ENCODE measurements at places on chromosomes 13 and 19.

DNA sequence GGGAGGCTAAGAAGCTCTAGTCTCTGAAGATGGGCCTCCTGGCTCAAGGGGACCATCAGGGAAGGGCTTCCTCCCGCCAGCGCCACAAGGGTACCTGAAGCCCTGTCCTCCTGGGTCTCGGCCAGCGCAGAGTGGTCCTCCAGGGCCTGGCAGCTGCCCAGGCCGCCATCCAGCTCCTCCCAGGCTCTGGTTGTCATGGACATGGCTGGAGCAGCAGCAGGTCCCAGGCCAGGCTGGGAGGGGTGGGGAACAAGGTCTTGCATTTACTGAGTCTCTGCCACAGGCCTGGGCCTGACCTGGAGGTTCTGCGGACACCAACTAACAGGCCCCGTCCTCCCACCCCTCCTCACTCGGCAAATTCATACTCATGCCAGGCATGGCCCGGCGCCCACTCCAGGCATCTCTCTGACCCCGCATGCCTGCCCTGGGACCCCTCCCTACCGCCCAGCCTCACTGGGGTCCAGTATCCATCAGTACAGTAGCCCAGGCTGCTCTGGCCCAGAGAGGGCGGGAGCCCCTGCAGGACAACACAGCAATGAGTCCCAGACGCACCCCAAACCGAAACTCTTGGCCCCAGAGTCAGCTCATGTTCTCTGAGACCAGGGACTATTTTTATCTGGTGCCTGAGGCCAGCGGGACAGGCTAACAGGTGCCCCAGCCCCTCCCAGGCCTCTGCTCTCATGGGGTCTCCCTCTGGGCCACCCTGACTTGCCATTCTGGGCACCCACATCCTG lies 938 bp downstream of the JSRP1 start:
- DNase-seq: no peak

DNA sequence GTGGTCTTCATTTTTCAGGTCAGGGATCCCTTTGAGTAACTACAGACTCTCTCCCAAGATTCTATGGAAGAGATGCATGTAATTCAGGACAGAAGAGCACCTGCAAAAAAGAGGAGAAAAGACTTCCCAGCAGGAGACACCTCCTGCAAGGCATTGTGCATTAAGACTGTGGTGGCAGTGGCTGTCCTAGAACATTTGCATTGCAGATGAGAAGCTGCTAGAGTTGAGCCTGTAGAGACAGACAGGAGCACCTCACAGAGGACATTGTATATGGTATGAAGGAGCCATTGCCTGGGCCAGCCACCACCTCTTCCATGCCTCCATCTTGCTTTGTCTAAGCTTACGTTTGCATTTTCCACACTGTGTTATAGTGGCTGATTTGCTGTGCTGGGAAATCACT lies 11.2 kb upstream of the MYO16 start:
- no peak for DNase-seq

GRCh38 chr13:72852207-72852606 lies 70.3 kb downstream of the PIBF1 start:
- no peak for DNase-seq

DNA sequence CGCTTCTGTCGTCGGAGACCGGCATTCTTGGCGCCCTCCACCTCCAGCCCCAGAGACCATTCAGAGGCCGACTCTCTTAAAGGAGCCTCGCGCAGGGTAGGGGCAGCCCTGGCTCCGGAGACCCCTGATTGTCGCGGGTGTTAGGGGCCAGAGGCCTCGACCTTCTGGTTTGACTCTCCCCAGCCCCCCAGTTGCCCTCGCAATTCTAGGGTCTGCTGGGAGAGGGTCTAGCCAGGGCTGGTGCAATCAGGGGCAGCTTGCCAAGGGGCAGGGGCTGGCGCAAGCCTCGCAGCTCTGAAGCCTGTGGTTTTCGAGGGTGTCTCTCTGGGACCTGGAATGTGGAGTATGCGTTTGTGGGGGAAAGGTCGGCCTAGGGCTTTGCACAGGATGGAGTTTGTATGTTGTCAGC lies 1.6 kb upstream of the SLC7A10 start:
- DNase-seq: no peak

GRCh38 chr13:76993021-76993420 lies 1.1 kb downstream of the CLN5 start:
- DNase-seq: no peak

DNA sequence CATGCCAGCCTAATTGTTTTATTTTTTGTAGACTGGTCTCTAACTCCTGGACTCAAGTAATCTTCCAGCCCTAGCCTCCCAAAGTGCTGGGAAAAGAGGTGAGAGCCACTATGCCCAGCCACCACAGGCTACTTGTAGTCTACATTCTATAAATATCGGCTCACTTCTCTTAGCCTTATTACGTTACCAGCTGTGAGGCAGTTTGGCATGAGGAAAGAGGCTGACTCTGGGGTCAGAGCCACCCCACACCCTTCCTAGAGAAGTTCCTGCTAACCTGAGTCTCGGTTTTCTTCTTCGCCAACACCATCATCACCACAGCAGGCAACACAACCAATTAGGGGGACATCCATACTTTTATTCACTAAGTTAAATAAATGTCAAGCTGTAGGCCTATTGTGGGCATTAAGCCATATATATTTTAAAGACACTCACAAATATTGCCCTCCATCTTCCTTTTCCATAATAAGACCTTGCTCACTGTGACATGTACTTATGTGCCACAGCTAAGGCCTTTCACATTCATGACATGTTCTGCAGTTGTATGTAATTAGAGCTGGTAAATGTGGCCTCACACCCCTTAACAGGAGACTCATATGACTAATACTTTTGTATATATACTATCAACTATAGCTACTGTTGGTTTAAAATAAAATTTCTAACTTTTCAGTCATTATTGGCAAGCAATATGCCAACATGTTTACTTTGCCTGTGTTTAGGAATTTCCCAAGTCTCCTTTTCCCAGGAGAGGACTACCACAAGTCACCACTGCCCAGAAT lies 5.7 kb downstream of the SLC25A30 start:
- DNase-seq: no peak

DNA sequence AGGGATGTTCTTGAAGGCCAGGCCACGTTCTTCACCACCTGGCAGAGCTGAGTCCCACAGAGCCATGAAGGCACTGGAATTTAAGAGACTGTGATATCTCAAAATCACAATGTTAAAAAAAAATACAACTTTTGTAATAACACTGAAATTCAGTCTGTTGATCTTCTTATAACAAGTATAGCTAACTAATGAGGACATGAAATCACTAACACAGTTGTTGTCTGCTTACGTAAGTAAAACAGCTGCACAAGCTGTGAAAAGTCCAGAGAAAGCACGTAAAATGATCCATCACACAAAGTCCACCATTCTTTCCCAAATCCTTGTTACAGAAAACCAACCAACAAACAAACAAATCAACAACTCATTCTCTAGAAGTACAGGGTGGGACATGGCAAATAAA lies 32.9 kb downstream of the FLT3 start:
- no peak for DNase-seq

DNA sequence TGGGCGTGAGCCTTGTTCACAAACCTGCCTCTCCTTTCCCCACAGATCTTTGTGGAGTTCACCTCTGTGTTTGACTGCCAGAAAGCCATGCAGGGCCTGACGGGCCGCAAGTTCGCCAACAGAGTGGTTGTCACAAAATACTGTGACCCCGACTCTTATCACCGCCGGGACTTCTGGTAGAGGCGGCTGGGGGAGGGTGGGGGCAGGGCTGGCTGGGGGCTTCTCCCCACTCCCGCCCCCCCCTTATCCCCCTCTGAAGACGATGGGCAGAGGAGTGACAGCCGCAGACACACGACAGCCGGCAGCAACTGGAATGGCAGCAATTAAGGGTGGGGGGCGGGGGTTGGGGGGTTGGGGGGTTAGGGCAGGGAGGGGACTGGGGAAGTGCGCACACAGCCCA lies 1.1 kb upstream of the EPN1 start:
- no peak for DNase-seq

- DNase-seq: no peak
Observed at GRCh38 chr13:47289567-47289966, 392.7 kb upstream of the HTR2A start.

- DNase-seq: no peak
Observed at GRCh38 chr13:77784515-77784914, 87.0 kb downstream of the SLAIN1 start.

- DNase-seq: peak; percentile 89
Observed at GRCh38 chr13:44368062-44368591, 5.5 kb upstream of the SERP2 start.

GRCh38 chr13:75445717-75446499 lies 36.1 kb downstream of the TBC1D4 start:
- peak; percentile 44 for DNase-seq

DNA sequence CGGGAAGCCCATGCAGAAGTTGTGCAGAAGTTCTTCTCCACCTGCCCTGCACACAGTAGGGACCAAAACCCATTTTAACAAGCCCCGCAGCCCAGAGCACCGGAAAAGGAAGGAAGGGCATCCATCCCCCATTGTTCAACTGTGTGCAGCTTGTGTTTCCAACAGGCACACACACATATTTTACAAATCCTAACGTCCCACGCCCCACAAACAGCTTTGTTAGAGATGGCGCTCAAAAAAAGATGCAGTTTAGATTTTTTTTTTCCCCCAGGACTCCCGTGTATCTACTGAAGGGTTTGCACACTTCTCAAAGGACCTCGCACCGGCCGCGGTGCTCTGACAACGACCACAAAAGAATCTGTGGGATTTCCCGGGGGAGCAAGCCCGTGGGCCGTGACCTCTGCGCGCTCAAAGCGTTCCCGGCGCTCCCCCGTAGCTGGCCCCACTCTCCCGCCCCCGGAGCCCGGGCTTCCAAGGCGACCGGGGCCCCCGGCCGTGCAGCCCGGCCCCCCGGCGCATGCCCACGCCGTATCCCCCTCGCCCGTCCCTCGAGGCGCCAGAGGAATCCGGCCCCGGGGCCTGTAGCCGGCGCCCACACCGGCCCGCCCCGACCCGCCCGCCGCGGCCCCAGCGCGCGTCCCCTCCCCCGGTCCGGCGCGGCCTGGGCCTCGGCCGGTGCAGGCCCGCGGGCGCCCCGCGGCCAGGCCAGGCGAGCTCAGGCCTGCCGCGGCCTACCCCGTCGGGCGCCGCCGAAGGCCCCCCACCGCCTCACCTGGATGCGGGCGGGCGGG lies 523 bp downstream of the ELAVL1 start:
- DNase-seq: no peak

- no peak for DNase-seq
Observed at GRCh38 chr13:106357198-106357597, 178.3 kb downstream of the EFNB2 start.

DNA sequence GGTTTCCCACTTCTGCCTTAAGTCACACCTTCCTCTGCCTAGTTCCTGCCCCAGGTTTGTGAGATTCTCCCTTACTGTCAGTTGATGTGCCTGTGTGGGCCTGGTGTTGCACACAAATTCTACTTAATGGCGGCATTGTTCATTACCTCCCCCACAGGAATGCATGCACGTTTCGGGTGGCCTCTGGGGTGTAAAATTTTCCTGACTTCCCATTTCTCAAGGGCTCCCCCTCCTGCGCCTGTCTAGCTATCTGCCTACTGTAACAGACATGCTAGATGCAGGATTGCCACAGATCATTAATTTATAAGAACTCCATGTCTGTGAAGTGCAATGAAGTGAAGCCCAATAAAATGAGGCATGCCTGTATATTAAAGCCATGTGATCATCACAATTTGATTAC lies 1466.3 kb downstream of the PCDH9 start:
- no peak for DNase-seq

GRCh38 chr19:7636691-7637373 lies at the start of gene STXBP2:
TSS of gene STXBP2 (plus strand) at chr19:7637110. CDS start at chr19:7637150, 40 bp downstream.
- DNase-seq: peak; percentile 54

- DNase-seq: no peak
Observed at GRCh38 chr13:40077396-40078027, 422.1 kb downstream of the COG6 start.

DNA sequence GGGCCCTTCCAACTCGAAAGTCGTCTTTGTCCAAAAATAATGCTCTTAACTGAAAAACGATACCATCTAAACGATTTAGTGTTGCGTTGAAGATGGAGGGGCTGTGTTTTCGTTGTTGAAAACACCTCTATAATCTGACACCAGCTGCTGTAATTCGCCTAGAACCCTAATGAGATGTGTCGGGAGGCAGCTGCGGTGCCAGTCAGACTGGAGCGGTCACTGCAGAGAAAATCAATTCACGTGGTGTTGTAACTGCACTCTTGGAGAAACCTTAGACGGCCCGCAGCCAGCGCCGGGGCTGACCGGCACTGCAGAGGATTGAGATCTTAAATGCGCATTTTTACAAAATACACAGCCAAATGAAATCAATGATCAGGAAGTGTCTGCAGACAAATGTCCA lies 339.1 kb downstream of the ZNF536 start:
- no peak for DNase-seq

DNA sequence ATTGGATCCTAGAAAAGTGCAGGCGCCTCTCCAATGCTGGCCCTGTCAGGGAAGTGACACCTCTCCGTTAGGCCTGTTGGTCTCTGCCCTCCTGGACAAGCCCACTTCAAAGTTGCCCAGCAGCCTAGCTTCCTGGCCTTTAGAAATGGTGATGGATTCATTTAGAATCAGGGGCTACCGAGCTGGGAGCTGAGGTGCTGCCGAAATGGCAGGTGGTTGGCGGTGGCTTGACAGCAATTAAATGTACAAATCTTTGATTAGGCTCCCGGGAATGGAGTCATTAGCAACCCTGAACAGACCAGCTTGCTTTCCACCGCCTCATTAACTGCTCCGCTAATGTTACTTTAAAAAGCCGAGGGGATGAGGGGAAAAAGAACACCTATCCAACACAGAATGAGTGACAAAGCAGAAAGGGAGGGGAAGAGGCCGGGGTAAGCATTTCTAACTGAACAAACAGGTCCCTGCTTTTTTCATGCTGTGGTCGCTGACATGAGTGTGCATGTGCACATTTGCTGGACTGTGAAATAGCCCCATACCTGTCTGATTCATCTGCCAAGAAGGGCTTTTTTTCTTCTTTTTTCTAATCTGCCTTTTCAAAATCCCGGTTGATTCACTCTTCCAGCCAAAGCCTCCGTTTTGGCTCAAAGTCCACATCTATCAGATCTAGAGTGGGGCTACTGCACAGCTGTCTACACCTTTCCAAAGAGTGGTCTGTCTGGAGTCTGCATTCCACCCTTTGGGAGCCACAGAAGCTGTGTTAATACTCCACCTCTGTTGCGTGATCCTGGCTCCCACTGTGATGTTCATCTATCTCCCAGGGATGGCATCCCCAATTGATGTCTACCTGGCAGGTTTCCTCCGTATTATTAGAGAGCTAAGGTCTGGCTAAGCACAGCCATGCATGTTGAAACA lies 431.9 kb downstream of the COG6 start:
- DNase-seq: peak; percentile 74

- peak; percentile 39 for DNase-seq
Observed at GRCh38 chr13:29849731-29850212, 645 bp downstream of the UBL3 start.

GRCh38 chr13:108993346-108993745 lies 363.9 kb downstream of the MYO16 start:
- DNase-seq: no peak

DNA sequence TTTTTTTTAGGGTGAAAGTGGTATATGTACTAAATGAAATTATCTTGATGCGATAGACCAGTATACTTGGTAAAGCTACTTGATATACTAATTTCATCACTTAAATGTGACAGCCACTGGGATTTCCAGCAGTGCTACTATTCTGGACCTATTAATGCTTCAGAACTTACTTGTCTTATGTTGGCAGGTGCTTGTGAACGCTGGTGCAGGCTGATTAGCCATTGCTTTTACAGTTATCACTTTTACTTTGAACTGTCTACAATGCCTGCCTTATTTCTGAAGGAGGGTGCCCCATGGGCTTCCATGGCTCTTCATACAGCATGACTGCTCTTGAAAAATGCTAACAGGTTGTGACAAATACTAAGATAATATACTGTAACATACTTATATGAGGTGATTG lies 294.7 kb downstream of the GPC6 start:
- no peak for DNase-seq

- no peak for DNase-seq
Observed at GRCh38 chr13:21020176-21020575, 41.2 kb downstream of the LATS2 start.
